ENCODE measurements at places on chromosomes 5 and 9.

- H3K27ac ChIP-seq, result no peak overlapping the region
- no peak for DNase-seq
- H3K4me1 ChIP-seq, result no peaks in the 10 kb centered on the region
- H3K27me3 ChIP-seq, result no peaks in the 10 kb centered on the region
- H3K4me3 ChIP-seq, result no peak overlapping the region
These were observed 397.8 kb downstream of the TLE4 start for GRCh38 chr9:79969393-79970145.

- no peak for DNase-seq
- no peak overlapping the region for H3K27ac ChIP-seq
- H3K27me3 ChIP-seq, result no peaks in the 10 kb centered on the region
- no peaks in the 10 kb centered on the region for H3K36me3 ChIP-seq
These were observed 124.8 kb upstream of the LMX1B start for GRCh38 chr9:126488881-126489404.

DNA sequence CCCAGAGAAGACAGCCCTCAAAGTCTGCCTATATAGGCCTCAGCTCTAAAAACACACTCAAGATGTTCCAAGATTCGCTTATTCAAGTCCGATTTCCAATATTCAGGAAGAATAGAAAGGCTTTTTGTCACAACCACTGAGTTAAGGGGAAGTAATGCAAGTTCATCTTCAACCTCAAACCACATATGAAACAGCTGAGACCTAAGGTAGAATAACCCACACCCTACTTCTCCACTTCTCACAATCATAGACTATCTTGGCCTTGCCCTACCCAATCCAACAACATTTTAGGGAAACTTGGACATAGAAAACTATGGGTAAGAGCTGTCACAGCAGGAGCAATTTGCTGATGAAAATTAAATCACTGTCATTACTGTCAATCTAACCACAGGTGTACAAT lies 152.0 kb upstream of the LRRTM2 start:
- no peak overlapping the region for H3K27ac ChIP-seq
- no peak overlapping the region for H3K4me3 ChIP-seq
- DNase-seq, result no peak
- no peaks in the 10 kb centered on the region for H3K27me3 ChIP-seq
- no peaks in the 10 kb centered on the region for H3K4me1 ChIP-seq

DNA sequence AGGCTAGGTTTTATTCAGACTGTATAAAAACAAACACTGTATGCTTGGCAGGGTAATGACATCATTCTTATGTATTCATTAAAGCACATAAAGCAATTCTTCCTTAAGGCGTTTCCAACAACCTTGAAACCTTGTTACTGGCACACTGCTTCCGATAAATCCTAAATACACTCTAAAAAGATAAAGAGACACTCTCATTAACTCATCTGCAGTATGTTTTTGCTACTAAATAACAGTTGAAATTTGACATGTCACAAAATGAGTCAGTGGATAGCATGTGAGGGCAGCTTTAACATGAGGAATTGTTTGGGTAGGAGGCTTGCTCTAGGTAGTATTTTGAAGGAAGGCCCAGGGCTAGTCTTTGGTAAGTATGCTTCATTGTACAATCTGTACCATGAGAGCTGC lies 13.7 kb downstream of the YIPF5 start:
- no peak overlapping the region for H3K4me3 ChIP-seq
- H3K27ac ChIP-seq, result no peak overlapping the region
- no peaks in the 10 kb centered on the region for H3K27me3 ChIP-seq
- H3K4me1 ChIP-seq, result no peaks in the 10 kb centered on the region
- DNase-seq, result no peak
- H3K36me3 ChIP-seq, result peaks cover 6% of the 10 kb centered on the region

GRCh38 chr5:448061-448765 lies 5.2 kb downstream of the EXOC3 start:
- DNase-seq, result no peak
- H3K36me3 ChIP-seq, result peaks cover 28% of the 10 kb centered on the region
- no peak overlapping the region for H3K27ac ChIP-seq
- H3K27me3 ChIP-seq, result no peaks in the 10 kb centered on the region
- H3K4me3 ChIP-seq, result no peak overlapping the region

All from Panc1 (cell line).